ENCODE measurements at places on chromosomes 4 and X.

GRCh38 chr4:118367872-118368271 is 15.1 kb upstream of the PRSS12 start:
- no peak for DNase-seq

GRCh38 chrX:142428916-142429315 is 223.8 kb upstream of the MAGEC2 start:
- DNase-seq, result no peak

GRCh38 chrX:7435822-7436221 is 287.9 kb upstream of the PUDP start:
- no peak for DNase-seq

- DNase-seq, result no peak
These were observed 238.8 kb upstream of the PCDH10 start for GRCh38 chr4:132910229-132910748.

- DNase-seq, result no peak
These were observed 77.7 kb upstream of the DHX15 start for GRCh38 chr4:24662056-24662455.

DNA sequence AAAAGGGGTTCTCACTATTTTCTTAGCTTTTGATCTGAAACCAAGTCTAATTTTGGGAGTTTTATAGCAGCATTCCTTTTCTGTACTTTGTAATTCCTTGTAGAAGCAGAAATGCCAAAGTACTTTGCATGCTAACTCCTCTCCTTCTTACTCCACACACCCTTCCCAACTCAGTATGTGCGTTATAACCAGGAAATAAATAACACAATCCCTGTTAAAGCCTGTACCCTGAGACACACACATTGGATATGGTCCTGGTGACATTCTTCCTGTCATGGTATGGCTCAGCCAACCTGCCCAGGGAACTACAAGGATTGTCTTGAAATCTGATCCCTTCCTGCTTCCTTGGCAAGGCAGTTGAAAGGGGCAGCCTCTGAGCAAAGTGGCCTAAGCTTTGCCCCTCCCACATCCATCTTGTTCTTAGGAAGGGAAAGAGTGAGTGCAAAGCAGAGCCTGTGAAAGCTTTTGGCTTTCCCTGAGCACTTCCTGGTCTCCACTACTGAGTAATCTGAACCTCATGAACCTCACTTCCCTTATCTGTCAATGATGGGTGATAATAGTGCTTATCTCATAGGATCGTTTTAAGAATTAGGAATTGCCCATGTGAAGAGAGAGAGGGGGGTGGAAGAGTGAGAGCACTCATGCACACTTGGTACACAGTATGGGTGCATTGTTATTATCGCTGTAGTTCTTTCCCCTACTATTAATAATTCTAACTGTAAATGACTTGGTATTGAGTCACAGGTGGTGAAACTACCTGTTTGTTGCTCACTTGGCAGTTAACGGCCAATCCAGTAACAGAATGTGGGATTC is 109.3 kb downstream of the AFF2 start:
- DNase-seq, result no peak

GRCh38 chr4:34183926-34184325 is 2060.4 kb downstream of the ARAP2 start:
- DNase-seq, result no peak

DNA sequence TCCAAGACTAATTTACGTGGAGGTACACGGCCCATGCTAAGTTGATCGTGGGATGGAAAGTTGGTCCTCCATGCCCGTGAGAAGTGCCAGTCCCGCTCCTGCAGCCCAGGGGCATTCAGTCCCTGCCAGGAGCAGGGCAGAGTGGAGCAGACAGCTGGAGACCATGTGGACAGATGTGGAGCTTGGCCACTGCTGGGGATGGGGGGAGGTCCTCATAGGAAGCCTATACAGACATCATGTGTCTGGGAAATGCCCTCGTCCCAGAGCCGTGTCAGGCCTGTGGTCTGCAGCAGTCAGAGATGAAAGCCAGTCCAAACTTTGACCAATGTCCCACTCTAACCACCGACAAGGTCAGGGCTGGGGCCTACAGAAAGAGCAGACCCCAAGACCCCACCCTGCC is 118.4 kb downstream of the CPZ start:
- no peak for DNase-seq

- no peak for DNase-seq
These were observed 967.2 kb downstream of the RPA4 start for GRCh38 chrX:97850911-97851310.

DNA sequence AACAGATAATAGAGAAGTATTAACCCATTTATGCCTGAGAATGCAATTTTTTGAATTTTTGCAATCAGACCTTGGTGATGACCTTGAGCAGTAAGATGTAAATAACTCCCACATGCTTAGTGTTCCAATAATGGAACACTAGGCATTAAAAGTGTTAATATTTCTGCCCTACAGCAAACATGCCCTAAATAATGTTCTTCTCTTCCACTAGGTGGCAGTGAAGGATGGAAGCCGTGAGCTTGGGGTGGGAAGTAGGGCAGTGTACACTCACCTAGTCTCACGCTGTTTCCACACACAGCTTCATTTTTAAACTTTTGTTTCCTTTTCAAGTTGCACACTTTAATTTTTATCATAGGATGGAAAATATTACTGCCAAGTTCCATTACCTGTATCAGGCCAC is 613.1 kb upstream of the HS3ST1 start:
- DNase-seq, result no peak

DNA sequence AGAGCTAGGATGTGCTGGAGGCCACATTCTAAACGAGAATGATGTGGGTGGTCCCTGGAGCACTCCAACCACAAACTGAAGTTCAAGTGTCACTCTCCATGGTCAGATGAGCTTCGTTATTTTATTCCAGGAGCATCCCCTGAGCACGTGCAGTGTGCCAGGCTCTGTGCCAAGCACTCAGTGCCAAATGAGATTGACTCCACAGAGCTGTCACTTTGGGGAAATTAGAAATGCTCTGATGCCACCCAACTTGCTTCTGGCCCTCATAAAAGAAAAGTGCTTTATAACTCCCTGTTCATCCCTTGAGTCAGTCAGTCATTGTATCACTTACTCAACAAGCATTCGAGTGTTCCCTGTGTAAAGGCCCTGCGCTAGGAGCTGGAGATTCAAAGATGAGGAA is 91.2 kb downstream of the RTL5 start:
- DNase-seq, result no peak

DNA sequence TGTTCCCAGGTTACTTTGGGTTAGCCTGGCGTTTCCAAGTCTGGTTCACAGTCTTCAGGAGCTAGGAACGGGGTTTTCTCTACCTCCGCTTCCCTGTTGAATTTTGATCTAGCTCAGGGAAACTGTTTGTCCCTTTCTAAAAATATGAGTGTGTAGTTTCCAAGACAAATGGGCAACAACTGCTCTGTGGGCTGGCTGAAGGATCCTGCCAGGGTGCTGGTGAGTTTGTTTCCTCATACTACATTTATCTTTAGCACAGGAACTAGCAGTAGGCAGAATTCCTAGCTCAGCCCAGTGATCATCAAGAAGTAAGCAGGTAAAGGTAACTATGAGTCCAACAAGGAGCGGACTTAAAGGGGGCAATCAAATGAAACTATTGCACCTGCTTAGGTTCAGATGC is 13.3 kb upstream of the FAM47E start:
- DNase-seq, result no peak

DNA sequence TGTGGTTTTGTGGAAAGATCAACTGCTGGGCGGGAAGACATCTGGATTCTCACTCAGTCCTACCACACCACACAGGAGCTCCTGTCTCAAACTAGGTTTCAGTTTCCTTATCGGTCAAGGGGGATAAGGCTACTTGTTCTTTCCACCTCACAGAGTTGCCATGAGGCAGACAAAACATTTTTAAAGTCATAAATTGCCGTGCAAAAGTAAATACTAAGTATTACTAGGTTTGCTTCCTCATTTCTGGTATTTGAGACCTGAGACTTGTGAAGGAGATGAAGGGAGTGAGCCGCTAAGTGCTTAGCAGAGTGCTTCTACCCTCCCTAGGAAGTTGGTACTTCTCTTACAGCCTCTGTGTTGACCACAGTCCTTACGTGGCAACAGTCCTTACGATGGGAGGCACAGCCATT is 1.5 kb downstream of the LAP3 start:
- DNase-seq, result no peak

GRCh38 chr4:7411896-7412553 is 22.7 kb downstream of the PSAPL1 start:
- DNase-seq, result no peak

GRCh38 chrX:26925088-26925487 is 538.1 kb downstream of the PPP4R3C start:
- no peak for DNase-seq

DNA sequence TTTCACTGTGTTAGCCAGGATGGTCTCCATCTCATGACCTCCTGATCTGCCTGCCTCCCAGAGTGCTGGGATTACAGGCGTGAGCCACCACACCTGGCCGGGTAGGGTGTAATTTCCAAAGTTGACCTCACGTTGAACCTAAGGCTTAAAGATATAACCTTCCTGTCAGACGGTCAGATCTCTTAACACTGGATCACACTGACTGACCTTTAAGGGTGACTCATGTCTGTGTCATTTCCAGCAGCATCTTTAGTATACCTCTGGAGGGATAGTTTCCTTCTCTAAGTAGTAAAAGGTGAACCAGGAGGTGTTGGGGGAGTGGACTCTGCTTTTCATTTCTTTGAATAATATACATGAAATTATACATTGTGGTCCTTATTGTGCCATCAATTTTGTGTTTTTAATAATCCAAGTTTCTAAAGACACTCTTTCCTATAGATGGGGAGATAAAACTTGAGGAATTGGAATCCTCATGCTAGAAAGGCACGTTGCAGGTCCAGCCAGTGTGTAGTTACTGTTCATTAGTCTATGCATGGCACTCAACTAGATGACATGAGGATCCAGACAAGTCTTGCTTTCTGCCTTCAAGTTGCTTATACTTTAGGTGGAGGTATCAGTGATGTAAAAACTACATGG is 45.7 kb downstream of the ARHGAP10 start:
- DNase-seq, result no peak

DNA sequence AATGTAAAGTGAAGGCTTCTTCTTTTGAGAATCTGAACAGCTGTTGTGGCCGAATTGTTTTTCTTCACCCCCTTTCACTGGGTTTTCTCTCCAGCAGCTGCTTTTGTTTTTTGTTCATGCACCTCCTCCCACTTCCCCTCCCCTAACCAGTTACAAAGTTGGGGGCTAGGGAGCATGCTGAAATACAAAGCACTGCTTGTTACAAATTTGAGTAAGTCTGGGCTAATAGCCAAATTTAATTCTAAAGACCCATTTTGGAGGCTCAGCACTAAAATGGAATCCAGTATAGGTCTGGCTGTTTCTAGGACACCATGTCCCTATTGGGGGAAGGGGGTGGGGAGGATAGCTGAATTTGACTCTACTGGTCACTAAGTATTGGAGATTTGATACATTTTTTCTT is 89.2 kb upstream of the GPM6B start:
- no peak for DNase-seq

DNA sequence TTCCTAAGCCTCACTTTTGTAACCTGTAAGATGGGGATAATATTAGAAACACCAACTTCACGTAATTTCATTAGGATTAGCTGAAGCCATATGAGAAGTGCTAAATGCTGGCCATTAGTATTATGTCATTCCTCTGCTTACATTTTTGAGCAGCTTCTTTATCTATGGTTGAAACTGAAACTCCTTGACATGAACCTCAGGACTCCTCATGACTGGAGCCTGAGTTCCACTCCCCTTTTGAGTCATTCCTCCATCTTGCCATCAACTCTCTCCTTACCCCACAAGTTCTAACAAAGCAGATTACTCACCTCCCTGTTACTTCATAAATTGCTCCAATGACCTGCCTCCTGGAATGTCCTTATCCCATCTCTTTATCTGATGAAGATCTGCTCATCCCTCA is 123.2 kb upstream of the KCNIP4 start:
- no peak for DNase-seq

DNA sequence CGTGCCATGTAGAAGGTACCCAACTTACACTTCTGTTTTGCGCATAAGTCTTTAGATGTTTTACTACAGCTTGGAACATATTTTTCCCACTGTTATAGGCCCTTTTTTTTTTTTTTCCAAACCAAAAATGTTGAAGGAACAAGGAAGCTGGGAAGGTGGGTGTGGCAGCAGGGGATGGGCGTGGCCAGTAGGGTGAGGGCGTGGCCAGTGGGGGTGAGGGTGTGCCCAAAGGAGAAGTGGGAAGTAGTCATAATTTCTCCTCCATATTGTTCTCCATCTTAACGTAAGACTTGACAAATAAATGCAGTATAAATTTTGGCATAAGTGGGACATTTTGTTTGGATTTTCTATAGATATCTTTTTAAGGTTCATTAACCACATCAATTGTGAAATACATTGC is 30.4 kb downstream of the CLDN22 start:
- no peak for DNase-seq

- no peak for DNase-seq
These were observed 340.9 kb upstream of the CTSO start for GRCh38 chr4:156294577-156294976.

GRCh38 chr4:95979961-95980876 is 140.3 kb downstream of the PDHA2 start:
- DNase-seq, result no peak

- no peak for DNase-seq
These were observed 167.1 kb upstream of the CENPE start for GRCh38 chr4:103365285-103365684.

GRCh38 chrX:151633157-151633556 is 62.1 kb upstream of the PRRG3 start:
- no peak for DNase-seq

DNA sequence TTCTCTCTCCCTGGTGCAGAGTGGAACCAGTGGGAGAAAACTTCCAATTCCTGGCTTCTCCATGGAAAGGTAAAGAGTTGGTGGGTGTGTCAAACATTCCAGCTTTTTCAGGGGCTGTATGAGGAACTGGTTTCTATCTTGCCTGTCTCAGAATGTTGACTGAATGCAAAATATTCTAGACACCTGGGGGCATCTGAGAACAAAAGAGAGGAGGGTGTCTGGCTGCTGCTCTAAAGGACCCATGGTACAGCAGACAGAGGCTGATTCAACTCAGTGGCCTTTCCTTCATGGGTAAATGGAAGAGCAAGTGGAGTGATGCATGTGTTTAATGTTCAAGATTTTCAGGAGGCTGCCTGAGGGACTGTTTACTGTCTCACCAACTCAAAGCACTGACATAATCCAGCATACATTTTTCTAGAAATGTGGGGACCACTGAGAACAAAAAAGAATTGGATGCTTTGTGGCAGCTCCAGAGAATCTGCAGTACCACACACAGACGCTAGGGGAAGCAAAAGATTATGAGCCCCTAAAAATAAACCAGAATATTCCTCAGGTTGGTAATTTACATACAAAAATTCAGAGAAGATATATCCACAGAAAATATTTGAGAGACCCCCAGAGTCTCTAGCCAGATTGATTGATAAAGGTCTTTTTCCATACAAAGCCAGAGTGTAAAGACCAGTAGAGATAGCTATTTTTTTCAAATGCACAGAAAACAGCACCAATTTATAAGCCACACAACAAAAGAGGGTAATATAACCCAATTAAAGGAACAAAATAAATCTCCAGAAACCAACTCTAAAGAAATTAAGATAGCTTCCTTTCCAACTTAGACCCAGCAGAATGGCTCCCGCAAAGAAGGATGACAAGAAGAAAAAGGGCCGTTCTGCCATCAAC is 48.0 kb upstream of the STARD8 start:
- DNase-seq, result peak; percentile 6
